WTC11 (cell line): ENCODE measurements at places on chromosomes 5 and 9. TPM values are rescaled to one million over a fixed set of nuclear protein-coding genes. Genes with fewer than 3 reads are reported as not detected.

GRCh38 chr9:78574354-78575045 lies 277.6 kb downstream of the PSAT1 start:
- H3K4me3 ChIP-seq, result no peak overlapping the region
- no peak overlapping the region for H3K27ac ChIP-seq
- H3K4me1 ChIP-seq, result peaks cover 40% of the 10 kb centered on the region
- DNase-seq, result no peak

DNA sequence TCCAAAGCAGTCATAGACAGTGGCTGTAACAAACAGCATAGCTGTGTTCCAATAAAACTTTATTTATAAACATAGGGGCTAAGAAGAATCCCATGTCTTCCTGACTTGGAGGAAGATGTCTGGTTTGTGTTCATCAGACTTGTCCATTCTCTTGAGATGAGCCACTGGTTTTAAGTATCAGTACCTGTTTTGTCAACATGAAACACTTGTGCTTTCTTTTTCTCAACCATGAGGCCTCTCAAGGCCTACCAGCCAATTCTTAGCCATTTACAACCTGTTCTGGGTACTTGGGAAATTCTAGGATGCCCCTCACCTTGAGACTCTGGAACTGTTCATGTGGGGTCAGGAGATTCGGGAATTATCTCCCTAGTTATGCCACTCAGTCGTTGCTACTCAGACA lies 154.3 kb upstream of the PPP1R2B start:
- no peaks in the 10 kb centered on the region for H3K36me3 ChIP-seq
- H3K4me3 ChIP-seq, result no peak overlapping the region
- no peaks in the 10 kb centered on the region for H3K27me3 ChIP-seq
- peaks cover 13% of the 10 kb centered on the region for H3K4me1 ChIP-seq

DNA sequence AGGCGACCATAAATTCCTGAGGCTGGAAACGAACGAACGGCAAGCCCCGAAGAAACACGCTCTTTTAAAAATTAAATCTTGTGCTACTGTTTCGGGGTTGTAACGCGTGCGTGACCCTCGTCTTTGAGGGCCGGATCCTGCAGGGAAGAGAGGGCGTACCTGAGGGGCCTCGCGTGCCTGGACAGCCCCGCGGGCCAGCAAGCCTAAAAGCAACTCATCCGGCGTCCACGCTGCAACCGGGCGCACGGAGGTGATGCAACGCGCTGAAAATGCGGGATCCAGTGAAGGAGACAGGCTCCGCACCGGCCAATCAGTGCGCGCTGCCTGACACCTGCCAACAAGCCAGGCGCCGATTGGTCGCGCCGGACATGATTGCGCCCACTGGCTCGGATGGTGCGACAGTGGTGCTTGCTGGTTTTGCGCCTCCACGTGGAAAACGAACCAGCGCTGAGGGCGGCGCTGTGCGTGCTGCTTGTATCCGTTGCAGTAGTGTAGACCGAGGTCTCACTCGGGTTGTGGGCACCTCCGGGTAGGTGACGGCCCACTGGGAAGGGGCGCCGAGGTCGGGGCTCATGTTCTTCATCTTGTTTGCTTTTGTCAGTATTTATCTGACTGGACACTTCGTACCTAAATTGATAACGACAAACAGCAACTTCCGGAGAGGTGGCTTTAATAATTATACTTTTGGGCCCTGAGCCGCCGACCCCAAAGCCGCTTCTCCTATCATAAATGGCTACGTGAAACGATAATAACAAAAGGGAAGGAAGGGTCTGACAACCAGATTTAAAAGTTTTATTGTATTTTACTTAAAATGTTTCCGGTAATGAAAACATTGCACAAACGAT lies at the start of gene IARS1:
IARS1 (minus strand) TSS at position 246 of the 845 bp plus-strand sequence. CDS start 4,278 bp downstream, outside the sequence.
- peaks cover 46% of the 10 kb centered on the region for H3K36me3 ChIP-seq
- peak within 1 kb of the TSS; percentile 100 for H3K27ac ChIP-seq
- H3K4me1 ChIP-seq, result peaks cover 16% of the 10 kb centered on the region
- no peaks in the 10 kb centered on the region for H3K27me3 ChIP-seq
- DNase-seq, result peak; percentile 99

- H3K4me3 ChIP-seq, result no peak overlapping the region
- DNase-seq, result no peak
- H3K27ac ChIP-seq, result peak overlapping the region; percentile 12; the same call in 1 of the 2 replicates
- no peaks in the 10 kb centered on the region for H3K4me1 ChIP-seq
- H3K36me3 ChIP-seq, result peaks cover 41% of the 10 kb centered on the region
These were observed 16.7 kb downstream of the FAM193B start for GRCh38 chr5:177537389-177538361.

DNA sequence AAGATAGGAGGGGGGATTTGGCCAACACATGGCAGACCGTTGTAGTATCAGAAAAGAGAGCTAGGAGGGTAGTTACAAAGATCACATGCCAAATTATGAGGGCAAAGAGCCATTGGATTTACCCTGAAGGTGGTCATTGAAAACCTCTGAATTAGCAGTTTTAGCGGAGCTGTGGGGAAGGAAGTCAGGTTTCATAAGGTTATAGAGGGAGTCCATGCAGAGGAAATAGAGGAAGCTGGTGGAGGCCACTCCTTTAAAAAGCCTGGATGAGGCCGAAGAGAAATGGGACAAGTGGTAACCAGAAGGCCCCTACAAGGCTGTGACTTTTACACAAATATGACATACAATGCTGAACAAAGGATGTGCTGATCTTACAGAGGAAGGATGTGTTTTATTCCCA lies 13.2 kb downstream of the DOCK8 start:
- no peak overlapping the region for H3K4me3 ChIP-seq
- no peaks in the 10 kb centered on the region for H3K27me3 ChIP-seq
- peaks cover 8% of the 10 kb centered on the region for H3K4me1 ChIP-seq
- no peaks in the 10 kb centered on the region for H3K36me3 ChIP-seq
- no peak overlapping the region for H3K27ac ChIP-seq

GRCh38 chr5:103451261-103451660 lies 111.3 kb downstream of the NUDT12 start:
- no peaks in the 10 kb centered on the region for H3K36me3 ChIP-seq
- H3K4me3 ChIP-seq, result no peak overlapping the region
- H3K27me3 ChIP-seq, result no peaks in the 10 kb centered on the region; the same call in 1 of the 2 replicates
- no peak for DNase-seq
- peaks cover 11% of the 10 kb centered on the region for H3K4me1 ChIP-seq

GRCh38 chr9:121921444-121921843 lies 171.7 kb downstream of the TTLL11 start:
- H3K4me3 ChIP-seq, result no peak overlapping the region
- no peaks in the 10 kb centered on the region for H3K4me1 ChIP-seq
- 0 out of 2 replicates have a peak, but pooled peaks cover 2% of the 10 kb centered on the region for H3K27me3 ChIP-seq
- no peak overlapping the region for H3K27ac ChIP-seq

- no peak overlapping the region for H3K4me3 ChIP-seq
- no peak overlapping the region for H3K27ac ChIP-seq
- no peaks in the 10 kb centered on the region for H3K27me3 ChIP-seq
- no peak for DNase-seq
- H3K36me3 ChIP-seq, result no peaks in the 10 kb centered on the region
These were observed 592.3 kb downstream of the MAT2B start for GRCh38 chr5:164097749-164098148.

DNA sequence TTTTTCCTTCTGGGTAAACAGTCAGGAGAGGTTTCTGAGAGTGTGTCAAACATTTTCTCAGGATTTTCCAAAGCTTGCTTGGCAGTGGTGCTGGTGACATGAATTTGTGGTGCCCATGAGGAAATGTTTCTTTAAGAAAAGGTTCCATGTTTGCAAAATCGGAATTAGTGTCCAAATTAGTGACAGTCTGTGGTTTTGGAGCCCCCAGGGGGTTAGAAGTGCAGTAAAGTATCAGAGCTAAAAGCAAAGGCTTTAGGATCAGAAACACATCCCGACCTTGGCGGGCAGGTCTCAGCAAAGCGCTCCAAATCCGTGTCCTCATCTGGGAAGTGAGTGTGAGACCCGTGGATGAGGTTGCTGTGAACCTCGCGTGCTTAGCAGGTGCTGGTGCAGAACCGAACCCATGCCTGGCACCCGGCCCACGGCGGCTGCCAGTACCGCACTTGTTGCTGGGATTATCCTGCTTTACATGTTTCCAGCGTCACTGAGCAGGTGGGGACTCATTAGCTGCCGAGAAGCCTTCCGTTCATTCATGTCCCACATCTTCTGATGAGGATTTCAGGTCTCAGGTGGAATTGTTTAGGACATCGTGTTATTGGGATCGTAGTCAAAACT lies 70.8 kb upstream of the COL5A1 start:
- no peak overlapping the region for H3K4me3 ChIP-seq
- H3K36me3 ChIP-seq, result no peaks in the 10 kb centered on the region
- H3K27me3 ChIP-seq, result no peaks in the 10 kb centered on the region; the same call in 1 of the 2 replicates
- H3K4me1 ChIP-seq, result no peaks in the 10 kb centered on the region

GRCh38 chr9:102178811-102179210 lies 440.4 kb upstream of the GRIN3A start:
- no peaks in the 10 kb centered on the region for H3K4me1 ChIP-seq
- DNase-seq, result no peak
- no peak overlapping the region for H3K4me3 ChIP-seq
- no peak overlapping the region for H3K27ac ChIP-seq

DNA sequence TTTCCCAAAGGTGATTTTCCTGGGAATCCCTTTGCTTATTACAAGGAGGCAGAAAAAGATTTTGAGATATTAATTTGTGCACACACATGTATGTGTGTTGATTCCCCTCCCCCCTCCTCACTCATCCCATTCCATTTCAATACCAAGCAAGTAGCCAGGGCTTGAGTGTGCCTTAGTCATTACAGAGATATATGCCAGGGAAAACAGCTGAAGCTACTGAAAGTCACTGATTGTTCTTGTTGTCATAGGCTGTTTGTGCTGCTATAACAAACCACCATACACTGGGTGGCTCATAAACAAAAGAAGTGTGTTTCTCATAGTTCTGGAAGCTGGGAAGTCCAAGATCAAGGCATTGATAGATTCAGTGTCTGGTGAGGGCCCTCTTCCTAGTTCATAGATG lies 158.6 kb downstream of the BAAT start:
- H3K4me3 ChIP-seq, result no peak overlapping the region
- no peaks in the 10 kb centered on the region for H3K36me3 ChIP-seq
- no peak for DNase-seq
- H3K27me3 ChIP-seq, result no peaks in the 10 kb centered on the region
- H3K4me1 ChIP-seq, result peaks cover 17% of the 10 kb centered on the region

DNA sequence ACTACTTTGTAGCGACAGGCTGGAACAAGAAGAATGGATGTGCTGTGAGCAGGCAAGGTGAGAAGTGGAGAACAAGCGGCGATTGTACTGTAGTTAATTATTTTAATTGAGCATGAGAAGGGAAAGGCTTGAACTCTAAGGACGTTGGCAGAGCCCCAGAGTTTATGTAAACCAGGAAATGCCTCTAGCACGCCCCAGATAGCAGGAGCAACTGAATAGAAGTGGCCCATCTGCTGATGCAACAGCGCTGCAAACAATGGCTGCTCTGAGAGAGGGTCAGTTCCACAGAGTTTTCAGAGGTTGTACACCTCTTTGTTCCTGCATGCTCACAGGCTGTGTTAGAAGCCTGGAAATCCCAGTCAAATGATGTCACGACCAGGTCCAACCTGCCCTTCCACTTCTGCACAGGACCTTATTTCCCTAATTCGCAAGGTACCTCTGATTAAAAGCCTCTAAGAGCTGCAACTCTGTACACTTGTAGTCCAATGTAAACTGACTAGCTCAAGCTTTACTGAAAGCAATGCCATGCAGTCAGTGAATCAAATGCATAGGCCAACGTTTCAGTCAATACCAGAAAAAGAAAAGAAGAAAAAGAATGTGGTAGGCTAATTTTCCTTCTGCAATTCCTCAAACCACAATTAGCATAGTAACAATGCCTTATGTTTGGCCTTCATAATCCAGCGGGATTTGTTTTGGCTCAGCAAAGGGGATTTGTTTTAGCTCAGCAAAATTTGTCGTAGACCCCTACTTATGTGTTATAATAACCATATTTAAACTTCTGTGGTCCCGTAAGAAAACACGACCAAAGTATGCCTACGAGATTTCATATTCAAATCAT lies 119.6 kb upstream of the RETREG1 start:
- peak overlapping the region; percentile 99 for H3K27ac ChIP-seq
- H3K4me1 ChIP-seq, result peaks cover 72% of the 10 kb centered on the region
- H3K4me3 ChIP-seq, result peak overlapping the region; percentile 80
- peaks cover 27% of the 10 kb centered on the region for H3K36me3 ChIP-seq
- H3K27me3 ChIP-seq, result no peaks in the 10 kb centered on the region
- DNase-seq, result peak; percentile 56

DNA sequence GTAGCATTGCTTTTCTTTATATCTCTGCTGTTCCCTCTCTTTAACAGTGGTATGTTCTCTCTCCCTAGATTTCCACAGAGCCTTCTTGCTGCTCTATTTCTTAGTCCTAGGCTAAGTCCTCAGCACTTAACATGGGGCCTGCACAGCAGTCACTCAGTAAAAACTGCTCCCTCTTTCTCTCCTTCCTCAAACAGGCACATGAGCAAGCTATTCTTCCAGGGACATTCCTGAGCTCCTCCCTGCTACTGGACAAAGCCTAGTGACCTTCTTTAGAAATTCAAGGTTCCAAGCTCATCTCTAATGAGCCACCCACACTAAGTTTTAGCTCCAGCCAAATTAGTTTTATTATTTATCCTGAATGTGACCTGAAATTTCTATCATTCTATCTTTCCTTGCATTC lies 39.5 kb downstream of the TRIM32 start:
- H3K27ac ChIP-seq, result no peak overlapping the region
- peaks cover 10% of the 10 kb centered on the region for H3K4me1 ChIP-seq
- no peaks in the 10 kb centered on the region for H3K36me3 ChIP-seq
- DNase-seq, result no peak
- no peaks in the 10 kb centered on the region for H3K27me3 ChIP-seq

GRCh38 chr5:172530878-172531703 lies 76.8 kb upstream of the SH3PXD2B start:
- no peak for DNase-seq
- H3K4me3 ChIP-seq, result no peak overlapping the region
- H3K27ac ChIP-seq, result no peak overlapping the region
- H3K27me3 ChIP-seq, result peaks cover 13% of the 10 kb centered on the region
- H3K4me1 ChIP-seq, result no peaks in the 10 kb centered on the region

DNA sequence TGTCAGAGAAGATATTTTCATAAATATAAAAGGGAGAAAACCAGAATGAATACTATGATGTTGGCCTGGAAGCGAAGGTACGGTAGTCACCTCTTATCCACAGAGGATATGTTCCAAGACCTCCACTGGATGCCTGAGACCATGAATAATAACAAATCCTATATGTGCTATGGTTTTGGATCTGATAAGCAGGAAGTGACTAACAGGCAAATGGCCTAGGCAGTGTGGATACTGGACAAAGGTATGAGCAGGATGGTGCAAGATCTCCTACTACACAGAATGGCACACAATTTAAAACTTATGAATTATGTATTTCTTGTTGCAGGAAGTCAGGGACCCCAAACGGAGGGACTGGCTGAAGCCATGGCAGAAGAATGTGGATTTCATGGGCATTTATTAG lies 48.2 kb downstream of the ADAMTS12 start:
- H3K4me3 ChIP-seq, result no peak overlapping the region
- no peak overlapping the region for H3K27ac ChIP-seq
- DNase-seq, result no peak
- peaks cover 35% of the 10 kb centered on the region for H3K36me3 ChIP-seq
- no peaks in the 10 kb centered on the region for H3K4me1 ChIP-seq
- no peaks in the 10 kb centered on the region for H3K27me3 ChIP-seq

SLC4A9 gene
- total RNA-seq, result 0.37 to 0.76 TPM (median 0.50 TPM) in 3 replicates

PIP5KL1 gene
- 15.8 to 20.2 TPM (median 16.8 TPM) in 3 replicates for total RNA-seq

WDR38 gene
- not detected in 3 replicates for total RNA-seq

IL7R gene
- total RNA-seq, result 0.57 to 1.1 TPM (median 0.62 TPM) in 3 replicates

PCDHGA7 gene
- total RNA-seq, result 1.6 to 2.8 TPM (median 2.1 TPM) in 3 replicates

SH3TC2 gene
- 0.18 to 0.78 TPM (median 0.61 TPM) in 3 replicates for total RNA-seq

CD14 gene
- 0.27 to 0.63 TPM (median 0.53 TPM) in 3 replicates for total RNA-seq

DPH7 gene
- total RNA-seq, result 40.3 to 43.9 TPM (median 40.5 TPM) in 3 replicates

LPAR1 gene
- total RNA-seq, result 3.3 to 4.9 TPM (median 4.0 TPM) in 3 replicates

PCDHB14 gene
- 2.6 to 3.5 TPM (median 2.8 TPM) in 3 replicates for total RNA-seq

TLE1 gene
- total RNA-seq, result 93.2 to 97.7 TPM (median 93.9 TPM) in 3 replicates
